H9 (cell line): ENCODE measurements at places on chromosomes 12 and 14. TPM values are rescaled to one million over a fixed set of nuclear protein-coding genes. Genes with fewer than 3 reads are reported as not detected.

DNA sequence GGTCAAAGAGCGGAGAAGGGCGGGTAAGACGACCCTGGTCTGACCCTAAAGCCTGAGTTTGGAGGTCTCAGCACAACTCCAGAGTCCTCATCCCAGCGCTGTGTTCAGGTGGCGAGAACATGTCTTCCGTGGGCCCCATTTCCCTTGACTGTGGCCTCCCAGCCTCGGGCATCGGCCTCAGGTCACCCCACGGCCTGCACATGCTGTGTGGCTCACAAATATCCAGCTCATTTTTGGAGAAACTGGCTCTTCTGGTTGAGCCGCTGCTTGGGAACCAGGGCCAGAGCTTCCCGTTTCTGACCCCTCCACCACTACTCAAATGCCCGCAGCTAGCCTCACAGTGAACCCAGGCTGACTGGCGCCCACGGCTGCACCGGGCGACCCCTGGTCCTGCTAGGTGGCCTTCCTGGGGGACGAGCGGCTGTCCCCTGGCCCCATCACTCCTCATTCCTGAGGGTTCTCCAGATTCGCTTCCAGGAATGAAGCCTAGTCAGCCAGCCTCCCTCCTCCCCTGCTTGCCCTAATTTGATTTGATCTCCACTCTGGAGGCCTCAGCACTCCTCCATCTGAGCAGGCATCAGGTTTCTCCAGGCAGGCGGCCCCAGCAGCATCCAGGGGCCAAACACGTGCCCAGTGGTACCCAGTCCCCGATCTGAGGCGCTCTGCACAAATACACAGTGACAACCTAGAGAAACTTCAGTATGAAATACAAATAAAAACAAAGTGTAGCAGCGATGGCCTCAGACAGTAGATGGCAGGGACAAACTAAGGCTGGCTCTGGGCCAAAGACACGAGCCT, 4.7 kb downstream of the P2RX2 start:
- DNase-seq: no peak

DNA sequence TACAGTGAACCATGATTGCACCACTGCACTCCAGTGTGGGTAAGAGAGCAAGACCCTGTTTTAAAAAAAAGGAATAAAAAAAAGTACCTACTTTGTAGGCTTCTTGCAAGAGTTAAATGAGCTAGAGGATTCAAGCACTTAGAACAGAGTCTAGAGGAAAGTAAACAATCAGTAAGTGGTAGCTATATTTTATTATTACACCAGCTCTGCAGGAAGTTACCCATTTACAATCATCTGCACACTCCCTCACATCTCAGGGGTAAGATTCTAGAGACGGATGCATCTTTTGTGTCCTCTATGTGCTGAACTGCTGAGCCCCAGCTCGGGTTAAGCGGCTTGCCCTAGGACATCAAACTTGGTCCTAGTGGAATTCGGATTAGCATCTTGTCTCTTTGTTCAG, 67.3 kb downstream of the KCNK10 start:
- no peak for DNase-seq

DNA sequence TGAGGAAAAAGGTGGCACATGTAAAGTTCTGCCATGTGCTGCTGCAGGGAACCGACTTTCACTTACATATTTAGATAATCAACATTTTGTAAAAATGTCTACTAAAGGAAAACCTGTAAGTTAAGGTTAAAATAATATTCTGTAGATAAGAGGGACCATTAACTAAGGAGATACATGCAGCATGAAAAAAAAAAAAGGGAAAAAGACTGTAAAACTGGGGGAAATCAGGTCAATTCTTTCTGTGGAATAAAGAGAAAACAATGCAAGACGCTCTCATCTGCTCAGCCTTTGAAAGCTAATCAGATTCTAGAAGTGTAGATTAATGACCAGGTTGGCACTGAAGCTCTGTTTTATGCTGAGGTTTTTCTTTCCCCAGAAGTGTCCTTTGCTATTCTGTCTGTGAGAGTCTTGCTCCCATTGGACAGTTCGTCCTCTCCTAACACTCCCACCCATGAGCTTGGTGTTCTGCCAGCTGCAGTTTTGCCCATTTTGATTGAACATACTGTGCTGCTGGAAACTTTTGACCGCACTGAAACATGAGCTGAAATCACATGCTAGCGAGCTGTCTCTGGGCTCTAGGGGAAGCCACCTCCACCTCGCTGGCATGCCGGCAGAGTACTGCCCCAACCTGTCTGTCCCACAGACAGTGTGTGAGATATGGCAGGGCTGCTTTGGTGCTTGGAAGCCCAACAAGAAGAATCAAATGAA, 39.7 kb downstream of the PPTC7 start:
- DNase-seq: no peak

DNA sequence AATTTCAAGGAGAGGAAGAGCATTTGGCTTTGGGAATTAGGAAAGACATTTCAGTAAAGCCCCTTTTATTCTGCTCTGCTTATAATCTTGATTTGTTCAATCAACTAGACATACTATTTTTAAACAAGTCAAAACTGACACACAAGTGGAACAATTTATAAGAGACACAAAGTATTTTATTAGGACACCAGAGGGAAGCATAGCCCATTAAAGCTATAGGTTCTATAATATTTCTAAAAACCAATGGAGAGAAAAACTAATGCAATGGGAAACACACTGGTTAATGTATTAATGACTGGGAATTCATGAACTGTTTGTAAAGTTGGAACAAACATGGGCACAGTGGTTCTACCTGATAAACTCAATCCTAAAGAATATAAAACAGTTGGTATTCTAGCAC, 15.3 kb upstream of the CERS5 start:
- DNase-seq: no peak

DNA sequence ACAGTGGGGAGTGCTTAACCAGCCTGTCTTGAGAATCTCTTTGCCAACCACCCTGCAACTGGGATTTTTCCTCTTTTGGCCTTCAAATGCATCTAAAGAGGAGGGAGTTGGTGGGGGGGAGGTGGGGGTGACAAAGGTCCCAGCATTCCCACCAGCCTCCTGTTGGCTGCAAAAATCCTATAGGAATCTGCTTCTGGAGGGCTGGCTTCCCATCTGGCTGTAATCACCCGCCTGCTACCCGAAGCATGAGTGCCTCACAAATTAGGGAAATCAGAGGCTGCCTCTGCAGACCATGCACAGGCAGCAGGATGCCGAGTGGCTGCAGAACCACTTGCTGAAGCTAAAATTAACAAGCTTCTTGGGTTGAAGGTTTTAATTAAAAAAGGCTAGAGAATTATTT, 73.9 kb upstream of the WSCD2 start:
- DNase-seq: no peak

- no peak for DNase-seq
These were observed 241.0 kb downstream of the TMEM117 start for GRCh38 chr12:44076871-44077270.

DNA sequence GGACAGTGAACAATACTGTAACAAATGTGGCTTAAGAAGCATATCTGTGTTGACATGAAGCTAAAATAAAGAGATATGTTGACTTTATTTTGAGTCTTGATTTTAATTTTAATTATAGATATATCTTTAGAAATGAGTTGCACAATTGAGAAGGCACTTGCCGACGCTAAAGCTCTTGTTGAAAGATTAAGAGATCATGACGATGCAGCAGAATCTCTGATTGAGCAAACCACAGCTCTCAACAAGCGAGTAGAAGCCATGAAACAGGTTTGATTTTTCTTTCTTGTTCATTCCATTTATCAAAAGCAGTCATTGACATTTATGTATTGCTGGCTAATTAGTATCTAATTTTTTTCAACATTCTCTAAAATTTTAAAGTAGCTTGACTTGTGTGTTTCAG, 15.8 kb downstream of the FGFR1OP2 start:
- DNase-seq: no peak

DNA sequence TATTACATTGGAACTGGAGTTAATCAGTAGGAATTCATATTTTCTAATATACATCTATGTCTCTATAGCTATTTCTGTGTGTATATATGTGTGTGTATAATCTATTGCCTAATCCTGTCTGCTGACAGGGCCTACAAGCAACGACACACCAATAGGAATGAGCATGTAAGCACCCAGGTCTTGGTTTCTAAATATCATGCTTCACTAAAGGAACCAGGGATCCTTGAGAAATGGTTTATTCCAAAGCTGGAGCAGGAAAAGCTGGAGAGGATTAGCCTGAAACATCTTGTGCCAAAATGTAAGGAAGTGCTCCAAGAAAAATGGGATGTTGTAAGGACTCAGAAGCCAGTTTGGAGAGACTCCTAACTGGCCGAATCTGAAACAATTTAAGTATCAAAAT, 29.3 kb upstream of the LGALS3 start:
- DNase-seq: no peak

- DNase-seq: no peak
These were observed 66.0 kb upstream of the ACTN1 start for GRCh38 chr14:69044965-69045555.

GOLT1B gene
- total RNA-seq: 46.1 and 48.1 TPM in 2 replicates

UBE3B gene
- total RNA-seq: 23.6 and 24.2 TPM in 2 replicates

TAS2R19 gene
- total RNA-seq: 1.7 and 2.6 TPM in 2 replicates

CCDC38 gene
- not detected in 2 replicates for total RNA-seq

HCAR3 gene
- total RNA-seq: not detected in 2 replicates
